ENCODE measurements at places on chromosomes 5 and 9.
A peak's percentile ranks its signal among the peaks of the same experiment; 100 is the strongest.

DNA sequence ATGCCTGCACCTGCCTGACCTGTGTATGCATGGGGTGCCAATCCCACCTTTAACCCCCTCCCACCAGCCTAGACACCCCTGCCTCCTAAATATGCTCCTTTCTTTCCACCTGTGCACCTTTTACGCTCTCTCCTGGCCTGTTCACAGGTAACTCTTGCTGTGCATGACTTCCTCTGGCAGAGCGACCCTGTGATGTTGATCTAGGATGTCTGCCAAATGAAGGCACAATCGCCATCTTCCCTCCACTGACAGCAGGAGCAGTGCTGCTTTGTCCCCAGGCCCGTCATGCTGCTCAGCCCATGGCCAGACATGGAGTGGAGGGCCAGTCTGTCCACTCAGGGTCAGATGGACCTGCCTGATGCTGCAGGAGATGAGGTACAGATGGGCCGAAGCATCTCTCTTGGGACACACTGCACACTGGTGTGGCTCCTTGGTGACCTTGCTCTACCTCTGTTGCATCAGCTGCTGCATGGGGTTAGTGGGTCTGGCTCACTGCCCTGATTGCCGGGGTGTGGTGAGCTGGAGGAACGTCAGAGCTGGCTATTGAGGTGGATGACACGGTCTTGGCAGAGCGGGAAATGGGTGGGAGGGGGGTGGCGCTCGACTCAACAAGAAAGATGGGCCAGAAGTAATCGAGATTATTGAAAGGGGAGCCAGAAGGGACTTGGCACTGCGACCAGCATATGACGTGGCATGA, 101.7 kb upstream of the PITX1 start:
- DNase-seq: no peak

GRCh38 chr5:72156946-72157624, 49.8 kb downstream of the MAP1B start:
- DNase-seq: no peak

- DNase-seq: no peak
Measured at GRCh38 chr5:13917061-13917460, 27.4 kb downstream of the DNAH5 start.

DNA sequence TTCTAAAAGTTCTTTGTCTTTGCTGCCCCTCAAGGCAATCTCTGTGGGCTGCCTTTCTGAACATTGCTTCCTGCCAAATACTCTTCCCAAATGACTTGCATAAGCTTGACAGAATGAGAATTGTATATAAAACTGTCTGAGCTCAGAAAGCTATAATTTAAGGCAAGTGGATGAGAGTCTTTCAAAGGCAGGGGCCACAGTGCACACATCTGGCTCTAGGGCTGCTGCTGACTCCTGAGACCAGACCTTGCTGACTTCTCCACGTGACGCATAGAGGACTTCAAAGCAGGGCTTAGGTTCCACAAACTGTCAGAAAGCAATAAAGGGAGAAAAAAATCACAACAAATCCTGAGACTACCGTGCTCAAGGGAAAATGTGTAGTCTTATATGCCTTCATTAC, 79.4 kb upstream of the DIRAS2 start:
- no peak for DNase-seq

DNA sequence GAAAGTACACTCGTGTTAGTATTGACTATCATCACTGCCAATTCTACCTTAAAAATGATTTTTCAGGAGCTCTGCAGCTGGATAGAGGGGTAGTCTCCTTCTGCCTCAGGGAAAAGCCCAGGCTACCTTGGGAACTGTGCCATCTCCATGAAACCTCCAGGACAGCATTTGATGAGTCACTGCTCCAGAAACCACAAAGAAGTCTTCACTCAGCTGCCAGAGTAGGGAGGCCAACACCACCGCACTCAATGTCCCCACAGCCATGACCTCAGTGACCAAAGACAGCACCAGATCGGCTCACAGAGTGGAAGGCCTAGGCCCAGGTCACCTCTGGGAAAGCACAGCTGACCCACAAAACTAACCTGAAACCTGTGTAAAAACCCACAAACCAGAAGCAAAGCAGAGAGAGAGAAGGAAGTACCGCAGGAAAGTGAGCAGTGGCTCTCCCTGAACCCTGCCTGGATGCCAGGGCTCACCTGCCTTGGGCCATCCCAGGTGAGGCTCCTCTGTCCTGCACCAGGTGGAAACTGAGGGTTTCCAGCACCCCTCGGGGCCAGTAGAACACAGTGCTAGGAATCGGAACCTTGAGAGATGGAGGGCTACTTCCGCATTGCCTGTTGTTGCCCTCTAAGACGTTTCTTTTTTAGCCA, 30.0 kb downstream of the S1PR3 start:
- DNase-seq: no peak

DNA sequence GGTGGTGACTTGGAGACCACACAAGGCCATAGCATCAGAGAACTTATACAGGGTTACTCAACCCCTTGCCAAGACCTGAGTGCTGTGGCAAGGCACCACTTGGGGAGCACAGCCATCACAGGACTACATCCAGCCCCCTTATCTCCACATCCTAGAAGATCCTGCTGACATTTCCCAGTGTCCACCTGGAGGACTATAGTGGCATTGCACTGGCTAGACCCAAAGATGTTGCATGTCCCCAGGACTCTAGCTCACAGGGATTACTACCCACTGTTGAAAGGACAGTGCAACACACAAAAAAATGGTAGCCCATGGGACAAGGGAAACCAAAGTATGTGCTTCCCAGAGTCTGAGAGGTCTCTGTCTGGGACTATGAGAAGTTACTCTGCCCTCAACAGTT, 411.1 kb upstream of the NUDT12 start:
- peak; percentile 1 for DNase-seq

DNA sequence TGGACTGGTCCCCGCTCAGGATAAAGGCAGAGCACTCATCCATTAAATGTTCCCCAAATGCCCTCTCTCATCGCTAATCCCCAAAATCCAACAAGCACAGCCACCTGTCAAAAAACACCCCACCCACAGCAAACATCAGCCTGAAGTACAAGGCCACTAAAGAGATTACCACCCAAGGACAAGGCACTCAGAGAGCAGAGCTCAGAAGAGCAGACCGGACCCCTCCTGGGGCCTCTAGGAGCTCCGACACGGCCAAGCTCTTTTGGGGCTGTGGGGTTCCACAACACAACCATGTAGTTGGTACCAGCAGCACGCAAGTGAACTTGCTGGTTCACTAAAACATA, 9.8 kb downstream of the VDAC1 start:
- peak; percentile 90 for DNase-seq

GRCh38 chr9:21967702-21968101, 26.5 kb downstream of the CDKN2A start:
- DNase-seq: no peak

DNA sequence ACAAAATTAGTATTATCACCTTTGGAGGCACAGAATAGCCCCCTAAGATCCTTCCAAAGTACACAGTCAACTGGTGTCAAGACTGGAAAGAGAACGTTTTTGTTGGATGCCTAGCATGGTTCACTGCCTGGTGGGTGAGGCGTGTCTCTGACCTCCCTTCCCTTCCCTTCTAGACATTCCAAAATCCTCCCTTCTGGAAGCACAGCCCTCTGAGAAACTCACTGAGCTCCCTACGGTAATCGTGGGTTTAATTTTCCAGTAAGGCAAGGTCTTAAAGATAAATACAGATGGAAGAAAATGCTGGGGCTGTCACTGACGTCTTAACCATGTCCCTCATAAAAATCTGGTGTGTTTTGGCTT, 138.8 kb downstream of the LIFR start:
- DNase-seq: no peak

GRCh38 chr9:20043035-20043434, 254.2 kb upstream of the SLC24A2 start:
- DNase-seq: no peak

DNA sequence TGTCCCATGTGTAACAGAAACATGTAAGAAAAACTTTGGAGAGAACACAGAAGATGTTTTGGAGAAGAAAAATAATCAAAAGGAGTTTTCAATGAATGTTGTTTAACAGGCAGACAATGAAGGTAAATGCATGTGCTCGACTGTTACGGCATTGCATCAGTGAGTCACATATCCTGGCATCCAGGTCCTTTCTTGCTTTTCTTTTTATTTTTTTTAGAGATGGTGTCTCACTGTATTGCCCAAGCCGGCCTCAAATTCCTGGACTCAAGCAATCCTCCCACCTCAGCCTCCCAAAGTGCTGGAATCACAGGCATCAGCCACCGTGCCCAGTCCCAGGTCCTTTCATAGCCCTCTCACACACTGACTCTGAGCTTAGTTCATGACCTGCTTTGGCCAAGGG, 181.8 kb downstream of the DTWD2 start:
- DNase-seq: no peak

GRCh38 chr5:147832541-147832940, 1.1 kb upstream of the SPINK1 start:
- no peak for DNase-seq

- no peak for DNase-seq
Measured at GRCh38 chr5:3307982-3308621, 287.5 kb upstream of the IRX1 start.

DNA sequence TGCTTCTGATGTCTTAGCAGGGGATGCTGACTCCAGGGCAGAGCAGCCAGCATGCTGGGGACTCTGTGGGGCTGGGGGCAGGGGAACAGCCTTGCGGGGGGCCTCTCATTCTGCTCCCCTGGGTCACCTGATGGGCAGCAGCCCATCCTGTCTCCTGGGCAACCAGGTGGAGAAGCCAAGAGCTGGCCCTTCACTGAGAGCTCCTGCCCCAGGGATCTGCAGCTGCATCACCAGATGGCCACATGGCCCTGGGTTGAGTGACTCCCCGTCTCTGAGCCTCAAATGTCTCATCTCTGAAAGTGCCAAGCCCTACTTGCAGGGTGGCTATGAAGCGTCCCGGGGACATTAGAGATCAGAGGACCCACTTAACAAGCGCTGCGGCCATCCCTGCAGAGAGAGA, 49.1 kb downstream of the LRSAM1 start:
- peak; percentile 26 for DNase-seq
